ENCODE measurements at places on chromosomes 7 and 10. TPM values are rescaled to one million over a fixed set of nuclear protein-coding genes. Genes with fewer than 3 reads are reported as not detected.

The SP8 gene
- total RNA-seq: not detected

The AGBL3 gene
- total RNA-seq: 3.4 TPM

The EBLN1 gene
- total RNA-seq: not detected

The HECW1 gene
- not detected for total RNA-seq

The UNCX gene
- not detected for total RNA-seq

Data from activated CD8-positive, alpha-beta memory T cell treated with anti-CD3 and anti-CD28 coated beads for 36 hours (primary cell).